SK-MEL-5 (cell line): ENCODE measurements at places on chromosomes 4 and X. TPM values are rescaled to one million over a fixed set of nuclear protein-coding genes. Genes with fewer than 3 reads are reported as not detected.

HELQ gene
- 10.5 and 10.9 TPM in 2 replicates for total RNA-seq

ABCB7 gene
- 20.8 and 22.1 TPM in 2 replicates for total RNA-seq

MGARP gene
- total RNA-seq, result not detected in 2 replicates

POU3F4 gene
- total RNA-seq, result not detected in 2 replicates

GAGE13 gene
- total RNA-seq, result 195 and 284 TPM in 2 replicates

GABRG1 gene
- 0.03 TPM in 1 of 2 replicates, not detected in the other for total RNA-seq

BANK1 gene
- not detected in 2 replicates for total RNA-seq

KCTD8 gene
- not detected in 2 replicates for total RNA-seq

DMP1 gene
- total RNA-seq, result not detected in 2 replicates

BMX gene
- 0.32 and 0.40 TPM in 2 replicates for total RNA-seq

LEF1 gene
- total RNA-seq, result 91.7 and 101 TPM in 2 replicates

OTC gene
- not detected in 2 replicates for total RNA-seq

LINC00632 gene
- 3.1 and 3.9 TPM in 2 replicates for total RNA-seq

PRIMPOL gene
- total RNA-seq, result 17.6 and 20.1 TPM in 2 replicates

SHISA3 gene
- total RNA-seq, result not detected in 2 replicates

SUPT20HL1 gene
- not detected in 2 replicates for total RNA-seq

GYG2 gene
- 71.4 and 77.5 TPM in 2 replicates for total RNA-seq

APBB2 gene
- 10.9 and 15.5 TPM in 2 replicates for total RNA-seq

SMIM10 gene
- 0.26 and 1.3 TPM in 2 replicates for total RNA-seq

TCEAL1 gene
- total RNA-seq, result 23.2 and 28.6 TPM in 2 replicates

OTUD6A gene
- not detected in 2 replicates for total RNA-seq

WNK3 gene
- total RNA-seq, result 8.6 TPM in 2 replicates

FAT4 gene
- 0.11 and 1.0 TPM in 2 replicates for total RNA-seq

ZFYVE28 gene
- 2.6 and 3.1 TPM in 2 replicates for total RNA-seq

CXCR3 gene
- total RNA-seq, result not detected in 2 replicates

AKAP4 gene
- total RNA-seq, result not detected in 2 replicates
